ENCODE measurements at places on chromosomes 6 and 20.

- DNase-seq: no peak
These were observed 75.8 kb upstream of the AFDN start for GRCh38 chr6:167750956-167751358.

GRCh38 chr6:18308070-18308735 lies 43.9 kb upstream of the DEK start:
- DNase-seq: no peak

GRCh38 chr20:59324521-59325141 lies 24.2 kb downstream of the EDN3 start:
- no peak for DNase-seq

DNA sequence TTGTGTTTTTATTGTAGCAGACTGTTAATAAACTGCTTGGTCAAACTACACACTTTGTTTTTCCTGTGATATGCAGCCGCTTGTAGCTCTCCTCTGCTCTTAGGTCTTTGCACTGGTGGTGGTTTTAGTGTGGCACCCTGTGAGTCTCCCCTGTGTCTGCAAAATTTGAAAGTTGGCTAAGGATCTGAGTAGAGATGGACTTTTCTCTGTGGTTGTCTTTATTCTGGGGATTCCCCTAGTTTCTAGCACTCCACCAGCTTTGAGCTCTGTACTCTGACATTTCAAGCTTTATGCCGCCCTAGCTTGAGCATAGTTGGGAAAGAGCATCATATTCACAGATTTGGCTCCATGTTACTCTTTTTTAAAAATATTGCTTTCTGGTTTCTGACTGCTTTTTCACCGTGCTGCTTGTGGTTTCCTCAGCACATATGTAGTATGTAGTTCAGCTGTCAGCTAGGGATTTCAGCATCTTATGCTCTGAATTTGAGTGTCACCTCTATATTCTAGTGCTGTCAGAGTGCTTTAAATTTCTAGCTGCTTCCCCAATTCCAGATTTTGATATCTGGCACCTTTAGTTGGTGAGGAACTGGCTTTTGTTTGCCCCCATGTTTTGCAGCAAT lies 25.4 kb downstream of the CDYL start:
- no peak for DNase-seq

GRCh38 chr6:27672113-27672799 lies 199.4 kb upstream of the ZNF184 start:
- no peak for DNase-seq

GRCh38 chr6:106156863-106157262 lies 70.7 kb downstream of the PRDM1 start:
- DNase-seq: no peak

DNA sequence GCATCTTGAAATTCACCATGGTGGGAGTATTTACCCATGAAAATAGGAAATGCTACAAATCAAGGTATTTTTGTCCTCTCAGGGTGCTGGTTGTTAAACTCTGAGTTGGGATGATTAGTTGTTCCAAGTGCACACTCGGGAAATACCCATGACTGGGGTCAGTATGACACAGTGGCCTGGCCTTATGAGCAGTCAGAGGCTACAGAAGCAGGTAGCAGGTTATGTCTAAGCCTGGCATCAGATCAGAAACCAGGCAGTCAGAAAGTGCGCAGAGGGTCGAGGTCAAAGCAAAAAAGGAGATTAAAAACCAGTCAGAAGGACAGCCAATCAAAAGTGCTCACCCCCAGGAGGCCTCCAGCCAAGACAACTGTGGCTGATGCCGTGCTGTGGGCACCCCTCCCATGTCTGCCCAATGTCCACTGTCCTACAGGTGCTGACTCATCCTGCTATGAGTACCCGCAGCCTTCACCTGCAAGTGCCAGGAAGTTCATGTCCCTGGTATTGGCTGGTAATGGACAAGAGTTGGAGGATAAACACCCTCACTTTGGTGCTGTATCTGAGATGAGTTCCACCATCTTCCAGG lies 117.4 kb upstream of the SLC24A3 start:
- DNase-seq: no peak

DNA sequence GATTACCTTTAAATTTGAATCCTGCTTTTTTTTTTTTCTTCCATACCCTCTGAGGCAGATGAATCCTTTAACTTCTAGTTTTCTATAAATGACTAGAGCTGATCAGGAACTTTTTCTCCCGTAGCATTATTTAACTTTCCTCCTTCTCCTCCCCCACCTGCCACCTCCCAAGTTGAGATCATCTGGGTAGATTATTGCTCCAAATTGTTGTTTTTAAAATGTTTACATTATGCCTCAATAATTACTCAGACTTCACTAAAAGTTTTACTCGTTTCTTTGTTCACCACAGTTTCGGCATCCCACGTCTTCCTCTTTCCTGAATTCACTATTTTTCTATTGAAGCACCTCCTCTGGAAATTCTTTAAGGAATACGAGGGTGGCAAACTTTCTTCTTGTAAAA lies 16.6 kb upstream of the SCUBE3 start:
- DNase-seq: no peak

GRCh38 chr20:38471987-38472512 lies 593 bp upstream of the RALGAPB start:
- no peak for DNase-seq
